Activated CD8-positive, alpha-beta memory T cell treated with anti-CD3 and anti-CD28 coated beads for 1 hour (primary cell): ENCODE measurements at places on chromosomes 3 and 15.

GRCh38 chr3:56131974-56132590 is 336.2 kb downstream of the ERC2 start:
- no peak for DNase-seq

GRCh38 chr15:63906266-63906584 is 72.5 kb upstream of the HERC1 start:
- no peak for DNase-seq

DNA sequence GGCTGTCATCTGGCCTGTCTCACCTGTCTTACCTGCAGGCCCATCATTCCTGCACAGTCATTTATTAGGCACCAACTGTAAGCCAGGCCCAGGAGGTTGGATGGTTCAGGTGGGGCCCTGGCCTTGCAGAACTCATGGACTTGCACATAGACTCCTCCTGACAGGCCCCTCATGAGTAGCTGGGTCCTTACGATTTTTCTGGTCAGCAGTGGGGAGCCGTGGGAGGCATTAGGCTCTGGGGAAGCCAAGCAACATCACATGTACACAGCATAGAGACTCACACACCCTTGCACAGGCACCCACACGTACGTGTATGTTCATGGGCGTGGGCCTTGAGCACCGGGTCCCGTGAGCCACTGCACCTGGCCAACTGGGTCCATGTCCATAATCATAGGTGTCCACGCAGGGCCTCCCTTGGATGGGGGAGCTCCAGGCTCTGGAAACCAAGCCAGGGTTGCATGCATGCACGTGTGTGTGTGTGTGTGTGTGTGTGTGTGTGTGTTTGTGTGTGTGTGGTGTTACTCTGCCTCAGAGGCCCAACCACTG is 20.3 kb downstream of the CISH start:
- no peak for DNase-seq

DNA sequence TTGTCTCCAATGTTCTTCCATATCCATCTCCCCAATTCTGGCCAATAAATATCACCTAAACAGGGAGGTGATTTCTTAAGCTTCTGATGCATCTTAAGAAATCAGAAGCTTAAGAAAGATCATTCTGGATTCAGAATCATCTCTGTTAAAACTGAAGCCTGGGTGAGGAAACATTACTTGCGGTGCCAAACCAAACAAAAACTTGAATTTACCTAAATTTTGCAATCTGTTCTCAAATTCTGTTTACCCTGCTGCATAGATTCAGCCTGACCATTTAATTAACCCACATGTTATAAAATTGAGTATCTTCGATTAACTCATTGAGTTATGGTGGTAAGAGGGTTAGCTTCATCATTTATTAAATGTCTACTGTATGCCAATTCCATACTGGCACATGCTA is 204.4 kb upstream of the ZNF385D start:
- no peak for DNase-seq

DNA sequence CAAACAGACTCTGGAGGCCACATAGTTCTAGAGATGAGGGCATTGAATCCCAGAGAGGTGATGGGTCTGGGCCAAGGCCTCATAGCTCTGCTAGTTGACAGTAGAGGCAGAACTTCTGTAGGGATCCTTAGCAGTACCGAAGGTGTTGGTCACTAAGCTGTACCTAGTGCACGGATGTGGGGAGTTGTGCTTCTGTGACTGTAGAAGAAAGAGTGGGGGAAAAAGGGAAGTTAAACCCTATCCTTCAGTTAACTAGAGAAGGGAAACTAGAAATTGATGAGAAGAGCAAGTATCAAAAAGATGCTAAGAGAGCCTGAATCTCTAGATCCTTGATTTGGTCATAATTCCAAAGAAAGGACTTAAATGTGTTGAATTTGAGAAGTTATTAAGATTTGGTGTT is 186.7 kb downstream of the NFKBIZ start:
- DNase-seq: no peak

GRCh38 chr3:113005611-113006010 is 14.8 kb downstream of the GTPBP8 start:
- no peak for DNase-seq
